Aorta (tissue), 5 donors: ENCODE measurements at places on chromosomes 11 and 22. TPM values are rescaled to one million over a fixed set of nuclear protein-coding genes. Genes with fewer than 3 reads are reported as not detected.

The TECTA gene
- total RNA-seq: 0.63 TPM

The NNMT gene
- total RNA-seq: 862 TPM

The BANF1 gene
- 145 TPM for total RNA-seq

The LSP1 gene
- 45.2 TPM for total RNA-seq

The CSTF3 gene
- total RNA-seq: 21.1 TPM

The CRYBA4 gene
- not detected for total RNA-seq

The KLHDC7B gene
- total RNA-seq: 0.63 TPM

The ADM gene
- total RNA-seq: 31.9 TPM

The CCDC81 gene
- total RNA-seq: 3.1 TPM

The CD3E gene
- 5.2 TPM for total RNA-seq

The TEX54 gene
- total RNA-seq: not detected

The OR5L2 gene
- total RNA-seq: not detected

The OR10D3 gene
- total RNA-seq: not detected

The TREH gene
- total RNA-seq: not detected

The SCUBE2 gene
- total RNA-seq: 6.0 TPM

The SORL1 gene
- 34.0 TPM for total RNA-seq

The KCTD14 gene
- 1.7 TPM for total RNA-seq

The SLC22A12 gene
- not detected for total RNA-seq

The BCO2 gene
- 9.1 TPM for total RNA-seq

The MS4A7 gene
- total RNA-seq: 121 TPM

The IRF7 gene
- total RNA-seq: 30.9 TPM

The SLC22A9 gene
- total RNA-seq: not detected

The FXYD2 gene
- 4.7 TPM for total RNA-seq

The TBX10 gene
- total RNA-seq: not detected

The OR8G5 gene
- not detected for total RNA-seq

The SUSD2 gene
- 15.0 TPM for total RNA-seq

The RASSF7 gene
- total RNA-seq: 8.5 TPM

The CXCR5 gene
- 0.27 TPM for total RNA-seq

The BATF2 gene
- 3.6 TPM for total RNA-seq

The ISX gene
- total RNA-seq: not detected

The TMEM151A gene
- total RNA-seq: 0.13 TPM

The PLAAT5 gene
- 0.88 TPM for total RNA-seq

The PNPLA5 gene
- total RNA-seq: not detected

The MOV10L1 gene
- 3.2 TPM for total RNA-seq

The KDM4D gene
- 0.45 TPM for total RNA-seq

The NPAS4 gene
- total RNA-seq: 7.0 TPM

The CD3D gene
- 3.0 TPM for total RNA-seq

The GRM5 gene
- 3.4 TPM for total RNA-seq

The OR52H1 gene
- total RNA-seq: 0.96 TPM

The APOL3 gene
- total RNA-seq: 67.7 TPM

The PDGFB gene
- total RNA-seq: 6.7 TPM

The OLFML1 gene
- total RNA-seq: 13.2 TPM

The MIF gene
- 278 TPM for total RNA-seq

The MIEF1 gene
- 20.1 TPM for total RNA-seq

The INS gene
- 1.9 TPM for total RNA-seq

The INCENP gene
- total RNA-seq: 19.8 TPM

The FIBIN gene
- total RNA-seq: 169 TPM

The CYTH4 gene
- total RNA-seq: 28.2 TPM

The OR8D4 gene
- not detected for total RNA-seq

The OR2D2 gene
- not detected for total RNA-seq

The JAM3 gene
- total RNA-seq: 94.9 TPM
